ENCODE measurements at places on chromosomes 3 and 15.

DNA sequence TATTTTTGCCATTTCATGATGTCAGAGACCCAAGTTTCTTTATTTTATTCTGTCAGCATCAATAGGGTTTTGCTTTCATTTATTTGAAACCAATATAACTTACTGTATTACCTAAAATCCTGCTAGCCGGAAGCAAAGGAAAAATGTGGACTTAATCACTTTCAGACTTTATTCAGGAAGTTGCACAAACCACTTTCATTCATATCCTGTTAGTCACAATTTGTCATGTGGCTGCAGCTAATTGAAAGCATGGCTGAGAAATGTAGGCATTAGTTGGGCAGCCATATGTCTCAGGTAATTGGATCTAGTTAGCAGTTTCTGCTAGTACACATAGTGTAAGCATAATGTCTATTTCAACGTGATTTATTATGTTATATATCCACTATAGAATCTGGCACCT, 462.3 kb upstream of the SGO1 start:
- DNase-seq, result no peak

DNA sequence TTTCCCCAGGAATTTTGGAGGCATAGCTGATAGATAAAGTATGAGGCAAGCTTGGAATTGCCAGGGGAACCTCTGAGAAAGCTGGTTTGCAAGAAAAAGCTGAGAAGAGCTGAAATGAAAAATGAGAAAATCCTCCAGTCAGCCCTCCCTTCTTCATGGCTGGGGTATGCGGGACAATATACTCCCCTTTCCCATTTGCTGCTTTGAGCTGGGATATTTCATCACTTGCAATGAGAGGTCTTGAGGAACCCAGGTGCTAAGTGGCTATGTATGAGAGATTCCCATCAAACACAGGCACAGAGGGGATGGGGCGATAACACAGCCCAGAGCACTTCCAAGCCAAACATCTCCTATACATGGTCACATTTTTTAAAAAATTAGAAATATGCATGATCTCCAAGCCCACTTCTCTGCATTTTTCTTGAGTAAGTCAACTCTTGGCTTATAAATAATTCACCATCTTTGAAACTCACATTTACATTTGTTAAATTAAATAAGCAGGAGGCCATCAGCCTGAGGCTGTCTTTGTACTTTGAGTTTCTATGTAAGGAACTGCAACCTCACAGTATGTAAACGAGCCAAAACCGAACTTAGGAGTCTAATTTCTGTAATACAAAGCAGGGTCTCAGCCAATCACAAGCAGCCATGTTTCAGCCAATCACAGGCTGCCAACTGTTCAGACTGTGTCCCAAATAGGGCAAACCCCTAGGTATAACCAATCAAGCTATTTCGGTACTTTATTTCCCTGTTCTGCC, 983.6 kb upstream of the NR2F2 start:
- no peak for DNase-seq

GRCh38 chr3:127002195-127003174, 19.6 kb downstream of the PLXNA1 start:
- DNase-seq, result no peak

DNA sequence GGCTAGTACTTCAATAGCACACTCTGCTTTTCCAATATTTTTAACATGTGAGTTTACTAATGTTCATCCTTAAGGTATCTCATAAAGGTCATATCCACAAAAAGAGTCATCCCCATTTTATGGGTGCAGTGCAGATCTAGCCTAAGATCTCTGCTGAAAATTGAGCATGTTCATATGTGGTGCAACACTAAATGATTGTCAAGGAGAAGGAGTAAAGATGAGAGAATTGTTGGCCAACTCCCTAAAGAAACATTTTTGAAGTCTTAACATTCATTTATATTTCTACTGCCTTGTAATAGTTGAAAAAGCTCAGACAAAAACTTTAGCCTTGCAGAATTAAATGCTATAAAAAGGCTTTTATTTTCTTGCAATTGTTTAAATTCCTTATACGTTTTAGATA, 1159.6 kb downstream of the TBL1XR1 start:
- no peak for DNase-seq

- DNase-seq, result no peak
These were observed 31.1 kb downstream of the SLCO3A1 start for GRCh38 chr15:91884606-91885005.

- DNase-seq, result no peak
These were observed 264.0 kb upstream of the DPH6 start for GRCh38 chr15:35810007-35810406.

DNA sequence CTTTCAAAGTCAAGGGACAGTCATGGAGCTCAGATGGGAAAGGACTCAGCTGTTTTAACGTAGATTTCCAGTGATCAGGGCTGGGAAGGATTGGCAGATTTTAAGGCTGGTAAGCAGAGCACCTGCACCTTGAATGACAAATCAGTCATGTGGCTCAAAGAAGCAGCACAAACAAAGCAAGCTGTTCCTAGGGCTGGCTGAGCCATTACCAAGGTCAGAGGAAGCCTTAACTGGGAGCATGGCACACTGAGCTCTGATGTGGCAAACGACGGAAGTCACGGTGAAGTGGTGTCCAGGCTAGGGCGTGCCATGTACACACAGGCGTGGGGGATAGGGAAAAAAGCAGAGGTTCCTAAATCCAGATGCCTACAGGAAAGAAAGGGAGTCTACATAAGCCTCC, 84.6 kb upstream of the PFN2 start:
- no peak for DNase-seq

GRCh38 chr3:177604181-177604580, 406.9 kb upstream of the TBL1XR1 start:
- no peak for DNase-seq

DNA sequence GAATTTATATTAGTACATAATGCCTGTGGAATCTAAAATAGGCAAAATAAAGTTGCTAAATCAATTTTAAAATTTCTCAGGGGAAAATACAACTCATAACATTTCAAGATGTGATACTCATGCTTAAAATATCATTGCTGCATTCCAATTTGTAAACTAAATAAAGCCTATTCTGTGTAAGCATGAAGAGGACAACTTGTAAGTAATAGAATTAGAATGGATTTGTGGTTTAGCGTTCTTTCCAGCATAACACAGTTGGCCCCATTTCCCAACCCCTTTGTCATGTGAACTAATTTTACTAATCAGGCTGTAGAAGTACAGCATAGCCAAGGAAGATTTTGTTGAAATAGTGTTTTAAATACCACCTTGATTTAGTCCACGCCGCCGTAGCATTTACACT, 437.2 kb downstream of the SI start:
- no peak for DNase-seq

GRCh38 chr15:71111181-71111565, 4.1 kb upstream of the THSD4 start:
- no peak for DNase-seq

DNA sequence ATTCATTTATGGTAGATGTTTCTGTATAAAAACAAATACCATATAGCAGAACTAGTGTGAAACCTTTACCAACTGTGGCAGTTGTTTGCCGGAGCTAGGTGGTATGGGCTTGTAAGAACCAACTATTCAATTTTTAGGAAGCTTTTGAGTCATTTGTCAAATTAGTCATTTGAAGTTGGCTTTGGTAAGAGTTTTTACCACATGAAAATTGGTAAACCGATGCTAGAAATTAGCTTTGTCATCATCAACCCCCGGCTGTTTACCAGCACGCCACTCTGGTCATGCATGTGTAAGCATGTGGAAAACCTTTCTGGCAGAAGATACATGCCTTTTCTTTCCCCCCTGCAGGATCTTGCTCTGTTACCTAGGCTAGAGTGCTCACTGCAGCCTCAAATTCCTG, 63.3 kb downstream of the IL1RAP start:
- DNase-seq, result no peak

DNA sequence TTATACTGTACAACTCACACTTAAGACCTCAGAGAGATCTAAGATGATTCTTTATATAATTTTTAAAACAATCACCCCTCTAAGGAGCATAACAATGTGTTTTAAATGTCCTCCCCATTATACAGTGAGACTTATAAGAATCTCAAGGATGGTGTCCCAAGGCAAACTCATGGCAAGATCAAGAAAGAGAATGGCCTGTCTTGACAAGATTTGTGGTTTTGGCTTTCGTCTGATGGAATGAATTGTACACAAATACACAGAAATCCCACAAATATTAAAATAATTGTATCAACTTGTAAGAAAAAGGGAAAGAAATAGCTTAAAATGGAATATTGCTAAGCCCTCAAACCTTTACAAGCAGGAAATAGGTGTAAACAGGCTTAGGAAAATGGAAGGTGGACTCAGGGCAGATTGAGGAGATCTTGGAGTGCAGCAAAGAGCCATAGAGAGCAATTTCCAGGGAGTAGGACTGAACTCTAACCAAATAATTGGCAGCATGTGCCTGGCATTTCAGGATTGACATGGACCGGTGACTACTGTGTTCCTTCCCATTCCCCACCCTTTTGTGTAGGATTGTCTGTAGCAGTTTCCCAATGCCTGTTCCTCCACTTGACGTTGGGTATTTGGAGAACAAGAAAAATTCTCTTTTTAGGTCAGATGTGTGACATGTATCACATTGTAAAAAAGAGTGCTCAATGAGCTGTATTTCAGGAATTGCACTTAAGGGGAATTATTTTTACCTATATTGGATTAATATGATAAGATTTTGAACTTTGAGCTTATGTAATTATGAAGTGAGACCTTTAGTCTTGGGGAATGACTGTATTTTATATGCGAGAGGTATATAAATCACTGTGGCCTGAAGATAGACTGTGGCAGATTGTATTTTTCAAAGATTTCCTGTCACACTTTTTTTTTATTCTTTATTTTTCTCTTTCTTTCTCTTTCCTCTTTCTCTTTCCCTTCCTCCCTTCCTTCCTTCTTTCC, 317.8 kb upstream of the SLITRK3 start:
- no peak for DNase-seq

- no peak for DNase-seq
These were observed 182.0 kb upstream of the RGMA start for GRCh38 chr15:93270937-93271467.

DNA sequence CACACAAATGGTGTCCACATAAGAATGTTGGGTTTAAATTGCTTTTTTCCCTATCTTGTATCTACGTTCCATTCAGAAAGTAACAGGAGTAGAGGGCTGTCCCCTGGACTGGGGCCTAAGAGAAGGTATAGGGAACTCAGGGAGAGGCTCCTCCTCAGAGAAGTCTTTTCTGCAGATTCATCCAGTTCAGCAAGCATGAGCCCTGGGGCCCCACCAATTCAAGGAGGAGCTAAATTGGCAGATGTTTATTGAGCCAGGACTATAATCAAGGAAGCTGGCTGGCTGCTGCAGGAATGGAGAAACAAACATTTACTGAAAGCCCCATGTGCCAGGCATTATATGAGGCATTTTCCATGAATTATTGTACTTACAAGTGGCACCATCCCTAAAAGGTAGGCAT, 22.1 kb upstream of the LARS2 start:
- DNase-seq, result no peak

DNA sequence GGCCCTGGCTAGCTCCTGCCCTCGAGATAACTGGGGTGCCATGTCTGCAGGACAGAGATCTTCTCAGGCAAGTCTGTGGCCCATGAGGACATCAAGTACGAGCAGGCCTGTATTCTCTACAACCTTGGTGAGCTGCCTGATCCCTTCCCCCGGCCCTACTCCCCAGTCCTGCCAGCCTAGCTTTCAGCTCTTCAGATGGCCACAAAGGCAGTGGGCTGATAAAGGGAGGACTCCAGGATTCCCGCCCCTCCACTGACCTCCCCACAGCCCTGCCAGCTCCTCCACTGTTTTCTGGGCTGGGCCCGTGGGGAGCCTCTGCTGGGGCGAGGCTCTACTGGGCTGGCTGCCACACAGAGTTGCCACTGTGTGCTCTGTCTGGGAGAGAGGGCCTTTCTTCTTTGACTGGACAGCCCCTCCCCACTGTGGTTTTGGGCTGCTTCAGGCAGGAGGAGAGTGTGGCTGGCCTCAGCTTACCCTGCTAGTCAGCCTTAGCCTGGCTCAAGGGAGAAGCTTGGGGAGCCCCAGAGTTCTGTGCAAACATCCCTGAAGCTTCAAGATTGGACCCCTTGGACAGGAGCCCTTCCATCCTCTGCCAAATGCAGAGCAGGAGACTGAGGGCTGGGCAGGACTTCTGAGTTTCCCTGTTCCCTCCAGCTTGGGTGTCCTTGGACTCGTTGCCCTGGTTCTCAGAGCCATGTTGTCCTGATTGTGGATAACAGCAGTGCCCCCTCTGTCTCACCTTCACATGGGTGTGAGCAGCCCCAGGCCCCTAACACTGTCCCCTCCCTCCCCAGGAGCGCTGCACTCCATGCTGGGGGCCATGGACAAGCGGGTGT, 24.4 kb downstream of the PTPN23 start:
- DNase-seq, result no peak

DNA sequence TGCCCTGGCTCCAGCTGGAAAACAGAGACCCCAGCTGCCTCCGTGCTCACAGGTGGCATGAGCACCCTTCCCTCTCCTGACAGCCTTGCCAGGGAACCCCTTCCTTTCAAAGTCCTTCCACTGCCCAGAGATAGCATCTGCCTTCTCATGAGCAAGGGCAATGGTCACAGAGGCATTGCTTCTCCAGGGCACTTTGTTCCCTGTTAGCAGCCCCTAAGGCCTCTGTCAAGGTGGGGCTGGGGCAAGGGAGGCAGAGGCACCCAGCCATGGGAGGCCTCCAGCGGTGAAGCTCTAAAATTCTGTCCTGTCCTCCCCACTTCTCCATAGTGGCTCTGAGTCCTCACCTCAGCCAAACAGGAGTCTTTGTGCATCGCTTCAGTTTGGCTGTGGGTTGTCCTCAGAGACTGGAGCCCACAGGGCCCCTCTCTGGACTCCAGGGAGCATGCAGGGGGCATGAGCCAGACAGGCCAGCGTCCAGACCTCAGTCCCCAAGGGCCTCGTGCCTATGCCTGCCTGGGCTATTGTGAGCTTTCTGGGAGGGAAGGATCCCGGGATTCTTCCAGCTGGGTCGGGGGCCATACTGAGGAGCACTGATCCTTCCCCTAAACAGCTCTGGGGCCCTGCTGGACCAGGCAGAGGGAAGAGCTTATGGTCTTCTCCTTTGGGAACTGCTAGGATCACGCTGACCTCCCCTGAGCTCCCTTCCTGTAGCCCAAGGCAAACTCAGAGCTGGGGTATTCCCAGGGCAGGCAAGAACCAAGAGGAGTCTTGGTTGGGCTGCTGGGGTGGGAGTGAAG, 106.6 kb downstream of the DNAJB8 start:
- DNase-seq, result no peak

- no peak for DNase-seq
These were observed 1.2 kb downstream of the MANF start for GRCh38 chr3:51386159-51386851.

GRCh38 chr15:68603216-68603595, 24.4 kb downstream of the CORO2B start:
- DNase-seq, result no peak
